ENCODE measurements at places on chromosomes 1 and 21.

DNA sequence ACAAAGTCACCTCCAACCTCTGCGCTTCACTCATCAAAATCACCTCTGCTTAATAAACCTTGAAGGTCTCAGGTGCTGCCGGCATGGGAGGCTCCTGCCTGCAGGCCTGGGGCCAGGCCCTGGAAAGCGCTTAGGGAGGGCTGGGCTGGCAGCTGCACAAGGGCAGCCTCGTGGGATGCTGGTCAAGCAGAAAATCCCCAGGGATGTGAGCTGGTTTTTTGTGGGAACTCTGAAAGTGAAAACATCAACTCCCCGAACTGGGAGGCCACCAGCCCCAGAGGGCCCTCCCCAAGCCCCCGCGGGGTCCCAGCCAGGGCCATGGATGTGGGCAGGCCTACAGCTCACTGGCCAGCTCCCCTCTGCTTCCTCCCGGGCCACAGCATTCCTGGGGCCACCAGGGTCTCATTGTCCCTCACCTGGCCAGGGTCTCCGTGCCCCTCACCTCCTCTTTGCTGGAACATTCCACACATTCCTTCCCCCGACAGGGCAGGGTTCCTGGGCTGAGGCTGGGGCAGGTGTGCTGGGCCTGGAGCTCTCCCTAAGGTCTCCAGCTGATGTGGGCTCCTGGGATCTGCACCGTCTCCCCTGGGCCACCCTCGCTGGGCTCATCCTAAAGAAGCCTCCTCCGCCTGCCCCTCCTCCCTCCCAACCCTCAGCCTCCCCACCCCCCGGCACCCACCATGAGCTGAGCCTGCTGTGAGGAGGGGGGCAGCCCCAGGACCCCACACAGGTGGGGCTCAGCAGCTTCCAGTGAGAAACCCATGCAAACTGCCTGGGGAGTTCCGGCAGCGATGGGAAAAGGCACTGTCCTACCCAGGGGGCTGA, 36.0 kb upstream of the POFUT2 start:
- DNase-seq: no peak

DNA sequence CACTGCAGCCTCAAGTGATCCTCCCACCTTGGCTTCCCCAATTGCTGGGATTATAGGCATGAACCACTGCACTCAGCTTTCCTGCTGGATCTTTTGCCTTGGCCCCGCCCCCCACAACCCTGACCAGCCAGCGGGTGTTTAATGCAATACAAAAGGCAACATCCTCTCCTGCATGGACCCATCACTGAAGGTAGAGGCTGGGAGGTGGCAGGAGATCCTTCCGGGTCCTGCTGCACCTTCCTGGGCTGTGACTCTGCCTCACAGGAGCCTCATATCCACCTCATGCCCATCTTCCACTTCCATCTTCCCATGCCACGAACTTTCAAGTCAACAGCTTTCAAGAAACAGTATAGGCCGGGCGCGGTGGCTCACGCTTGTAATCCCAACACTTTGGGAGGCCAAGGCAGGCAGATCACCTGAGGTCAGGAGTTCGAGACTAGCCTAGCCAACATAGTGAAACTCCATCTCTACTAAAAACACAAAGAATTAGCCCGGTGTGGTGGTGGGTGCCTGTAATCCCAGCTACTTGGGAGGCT, 11.7 kb upstream of the WNT9A start:
- no peak for DNase-seq

GRCh38 chr1:230113593-230114236, 46.7 kb downstream of the GALNT2 start:
- DNase-seq: no peak

DNA sequence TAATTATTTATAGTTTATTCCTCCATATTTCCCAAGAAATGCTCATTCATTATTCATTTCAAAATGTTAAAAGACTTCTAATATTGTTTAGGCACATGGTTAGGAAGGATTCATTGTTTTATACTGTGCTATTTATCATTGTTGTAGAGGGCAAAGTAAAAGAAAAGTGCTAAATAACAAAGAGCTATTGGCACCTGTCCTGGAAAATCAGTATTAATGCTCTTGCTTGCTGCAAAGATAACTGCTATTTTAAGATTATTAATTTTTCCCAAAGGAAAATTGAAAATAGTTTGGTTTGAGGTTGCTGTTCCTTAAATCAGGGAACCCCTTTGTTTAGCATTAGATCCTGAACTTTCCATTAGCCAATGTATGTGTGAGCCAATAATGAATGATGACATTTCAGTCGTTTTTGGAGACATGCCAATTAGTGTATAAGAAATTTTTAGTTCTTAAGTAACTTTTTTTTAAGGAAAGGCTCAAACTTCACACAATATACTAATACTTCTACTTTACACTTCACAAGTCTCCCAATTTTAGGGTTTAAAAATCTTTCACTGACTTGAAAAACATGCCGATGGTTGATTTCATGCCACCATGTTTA, 39.9 kb downstream of the EPB41 start:
- DNase-seq: no peak
